Lung (tissue), 17 donors: ENCODE measurements at places on chromosomes 3 and 15.

- no peak for DNase-seq
Measured at GRCh38 chr3:97530691-97531090, 233.9 kb upstream of the ARL6 start.

- DNase-seq = no peak
Measured at GRCh38 chr15:44385344-44385942, 42.0 kb upstream of the CTDSPL2 start.

DNA sequence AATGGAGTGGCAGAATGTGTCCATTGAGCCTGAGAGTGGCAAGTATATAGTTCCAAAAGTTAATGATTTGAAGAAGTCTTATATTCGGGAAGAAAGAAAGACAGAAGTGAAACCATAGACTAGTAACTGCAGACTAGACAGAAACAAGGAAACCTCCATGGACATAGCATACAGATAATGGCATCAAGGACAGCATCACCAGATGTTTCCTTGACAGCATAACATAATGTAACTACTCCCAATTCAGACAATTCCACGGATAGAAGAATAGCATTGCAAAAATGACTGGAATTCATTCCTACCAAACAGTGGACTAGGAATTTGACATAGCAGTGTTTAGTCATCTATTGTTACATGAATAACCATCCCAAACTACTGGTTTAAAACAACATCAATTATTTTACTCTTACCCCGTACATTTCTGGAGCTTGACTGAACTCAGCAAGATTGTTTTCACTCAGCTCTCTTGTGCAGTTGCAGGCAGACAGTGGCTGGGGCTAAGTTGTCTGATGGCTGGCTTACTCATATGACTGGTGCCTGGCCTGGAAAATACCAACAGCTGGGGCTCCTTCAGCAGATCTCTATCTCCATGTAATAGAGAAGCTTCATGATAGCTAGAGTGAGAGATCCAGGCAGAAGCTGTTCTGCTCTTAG lies 109.7 kb upstream of the GADL1 start:
- DNase-seq = peak; percentile 13

DNA sequence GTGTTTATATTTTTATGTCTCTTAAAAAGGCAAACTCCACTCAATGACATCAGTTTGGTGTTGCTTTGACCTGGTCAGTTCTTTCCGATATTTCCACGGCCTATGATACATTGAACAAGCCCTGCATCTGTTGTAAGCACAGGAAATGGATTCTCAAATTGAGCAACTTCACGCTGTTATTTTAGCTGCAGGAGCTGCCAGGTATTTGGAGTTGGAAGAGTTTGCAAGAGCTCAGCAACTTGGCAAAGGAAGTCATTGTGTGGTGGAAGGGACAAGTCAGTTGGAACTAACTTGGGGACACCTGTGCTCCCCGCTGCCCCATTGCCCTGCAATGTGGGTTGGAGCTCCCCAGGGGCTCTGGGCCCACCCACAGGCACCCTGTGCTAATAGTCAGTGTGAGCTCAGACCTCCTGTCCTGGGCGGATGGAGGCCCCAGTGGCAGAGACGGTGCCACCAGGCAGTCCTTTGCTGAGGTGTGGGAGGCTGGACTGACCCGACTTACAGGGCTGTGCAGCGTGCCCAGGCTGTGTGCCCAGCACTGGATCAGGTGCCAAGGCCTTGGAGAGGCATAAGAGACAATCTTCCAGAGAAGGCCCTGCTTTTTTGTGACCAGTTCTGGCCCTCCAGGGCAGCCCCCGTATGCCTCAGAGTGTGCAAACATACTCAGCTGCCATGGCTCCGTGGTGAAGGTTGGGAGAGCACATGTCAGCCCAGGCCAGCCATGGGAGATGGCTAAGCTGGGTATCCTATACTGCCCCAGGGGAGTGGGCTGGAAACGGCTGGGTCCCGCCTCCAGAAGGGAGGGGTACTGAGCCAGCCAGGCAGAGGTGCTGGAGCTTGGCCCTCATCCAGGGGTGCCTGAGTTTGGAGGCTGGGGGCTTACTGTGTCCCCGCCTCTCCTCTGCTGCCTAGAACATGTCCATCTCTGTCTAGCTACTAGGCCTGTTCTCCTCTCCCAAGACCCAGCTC lies 43.5 kb downstream of the KY start:
- DNase-seq = peak; percentile 20
